ENCODE measurements at places on chromosomes 5 and 9.
A peak's percentile ranks its signal among the peaks of the same experiment; 100 is the strongest.

GRCh38 chr9:89753472-89754055 lies 148.8 kb downstream of the GADD45G start:
- no peak for DNase-seq

- no peak for DNase-seq
Observed at GRCh38 chr9:100357501-100357900, 4.8 kb upstream of the TEX10 start.

DNA sequence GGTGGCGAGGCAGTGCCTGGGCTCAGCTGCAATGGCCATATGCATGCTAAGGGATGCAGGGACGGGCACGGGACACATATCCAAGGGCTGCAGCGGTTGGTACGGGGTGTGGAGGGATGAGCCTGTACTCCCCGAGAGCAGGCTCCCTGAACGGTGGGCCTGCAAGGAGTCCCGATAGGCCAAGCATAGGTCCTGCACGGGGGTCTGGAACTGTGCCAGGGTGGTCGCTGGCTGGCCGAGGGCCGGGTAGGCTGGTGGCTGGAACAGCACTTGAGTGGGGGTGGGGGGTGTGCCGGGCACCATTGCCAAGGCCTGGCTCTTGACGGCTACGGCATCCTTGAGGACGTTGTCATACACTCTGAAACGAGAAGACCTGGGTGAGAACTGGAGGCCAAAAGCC lies 24.1 kb downstream of the FABP6 start:
- no peak for DNase-seq

- DNase-seq, result no peak
Observed at GRCh38 chr5:130642461-130642860, 522.6 kb downstream of the HINT1 start.

- DNase-seq, result peak; percentile 21
Observed at GRCh38 chr5:6291961-6292360, 86.4 kb downstream of the MED10 start.
